ENCODE measurements at places on chromosomes 4 and X.

DNA sequence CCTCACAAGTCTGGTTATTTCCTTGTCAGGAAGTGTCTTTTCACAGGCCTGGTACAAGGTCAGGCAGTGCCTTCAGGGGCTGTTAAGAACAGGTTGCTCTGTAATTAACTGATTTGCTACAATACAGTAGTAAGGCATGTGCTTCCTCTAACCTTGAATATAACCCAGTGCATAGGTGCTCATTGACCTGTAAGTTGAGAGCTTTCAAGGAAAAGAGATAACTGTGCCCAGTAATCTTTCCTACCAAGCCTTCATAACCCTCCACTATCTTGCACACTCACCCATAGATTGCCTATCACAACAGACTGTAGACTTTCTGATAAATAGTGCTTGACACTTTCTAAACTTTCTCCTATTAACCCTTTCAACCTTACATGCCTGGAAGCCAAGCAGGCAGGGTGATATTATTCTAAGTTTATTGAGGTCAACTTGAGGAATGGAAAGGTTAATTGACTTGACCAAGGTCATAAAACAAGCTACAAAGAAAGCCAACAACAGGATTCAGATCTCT is 148.1 kb downstream of the PPARGC1A start:
- no peak for DNase-seq

- no peak for DNase-seq
These were observed 20.2 kb upstream of the MAP3K15 start for GRCh38 chrX:19535476-19535875.

DNA sequence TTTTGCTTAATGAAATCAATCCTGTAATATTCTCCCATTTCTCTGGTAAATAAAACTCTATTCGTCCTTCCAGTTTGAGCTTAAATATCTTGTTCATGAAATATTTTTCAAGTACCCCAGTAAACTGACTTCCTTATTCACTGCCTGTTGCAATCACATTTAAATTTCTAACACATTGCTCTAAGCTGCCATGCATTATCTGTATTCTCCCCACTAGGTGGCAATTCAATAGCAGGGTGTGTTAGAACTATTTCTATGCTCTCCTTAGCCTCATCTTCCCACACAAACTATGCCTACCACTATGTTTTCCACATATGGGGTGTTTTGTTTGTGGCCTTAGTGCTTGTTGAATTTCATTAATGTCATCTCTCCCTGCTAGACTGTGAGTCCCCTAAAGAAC is 377.1 kb upstream of the HS3ST1 start:
- DNase-seq: peak; percentile 4

DNA sequence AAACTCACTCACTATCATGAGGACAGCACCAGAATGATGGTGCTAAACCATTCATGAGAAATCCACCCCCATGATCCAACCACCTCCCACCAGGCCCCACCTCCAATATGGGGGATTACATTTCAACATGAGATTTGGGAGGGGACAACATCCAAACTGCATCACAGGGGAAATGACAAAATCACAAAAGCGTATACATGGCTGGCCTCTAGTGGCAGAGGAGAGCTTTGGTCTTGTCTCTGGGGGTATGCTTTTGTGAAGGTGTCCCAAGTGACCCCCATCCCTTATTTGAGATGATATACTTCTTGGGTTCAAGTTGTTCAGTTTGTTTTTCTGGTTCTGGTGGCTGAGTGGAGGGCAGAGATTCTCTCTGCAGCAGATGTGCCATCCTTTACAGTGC is 8.5 kb upstream of the SETD7 start:
- DNase-seq: no peak

GRCh38 chr4:7031558-7032449 is 11.4 kb upstream of the TADA2B start:
- no peak for DNase-seq

GRCh38 chr4:113636877-113637276 is 124.7 kb downstream of the CAMK2D start:
- peak; percentile 69 for DNase-seq

GRCh38 chrX:133473451-133473850 is 58.2 kb upstream of the GPC4 start:
- no peak for DNase-seq
